Activated CD8-positive, alpha-beta memory T cell treated with anti-CD3 and anti-CD28 coated beads for 24 hours (primary cell): ENCODE measurements at places on chromosomes 4 and X.

DNA sequence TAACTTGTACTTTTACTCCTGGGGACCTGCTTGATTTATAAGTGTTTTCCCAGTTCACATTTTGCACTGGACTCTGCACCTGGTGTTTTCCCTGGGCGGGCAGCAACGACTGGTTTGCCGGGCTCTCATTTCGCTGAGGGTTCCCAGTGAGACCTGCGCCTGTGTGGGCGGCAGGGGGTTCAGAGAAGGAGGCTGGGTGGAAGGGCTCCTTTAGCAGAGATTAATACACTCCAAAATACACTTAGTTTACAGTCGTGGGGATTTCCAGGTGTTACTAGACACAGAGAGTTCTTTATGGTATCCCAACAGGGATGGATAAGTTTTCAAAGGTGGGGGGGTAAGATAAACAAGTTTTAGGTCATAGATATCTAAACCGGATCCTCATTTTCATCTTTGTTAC, 53.0 kb upstream of the SHISA3 start:
- DNase-seq = no peak

- no peak for DNase-seq
Measured at GRCh38 chr4:130422261-130422660, 1326.3 kb downstream of the C4orf33 start.

DNA sequence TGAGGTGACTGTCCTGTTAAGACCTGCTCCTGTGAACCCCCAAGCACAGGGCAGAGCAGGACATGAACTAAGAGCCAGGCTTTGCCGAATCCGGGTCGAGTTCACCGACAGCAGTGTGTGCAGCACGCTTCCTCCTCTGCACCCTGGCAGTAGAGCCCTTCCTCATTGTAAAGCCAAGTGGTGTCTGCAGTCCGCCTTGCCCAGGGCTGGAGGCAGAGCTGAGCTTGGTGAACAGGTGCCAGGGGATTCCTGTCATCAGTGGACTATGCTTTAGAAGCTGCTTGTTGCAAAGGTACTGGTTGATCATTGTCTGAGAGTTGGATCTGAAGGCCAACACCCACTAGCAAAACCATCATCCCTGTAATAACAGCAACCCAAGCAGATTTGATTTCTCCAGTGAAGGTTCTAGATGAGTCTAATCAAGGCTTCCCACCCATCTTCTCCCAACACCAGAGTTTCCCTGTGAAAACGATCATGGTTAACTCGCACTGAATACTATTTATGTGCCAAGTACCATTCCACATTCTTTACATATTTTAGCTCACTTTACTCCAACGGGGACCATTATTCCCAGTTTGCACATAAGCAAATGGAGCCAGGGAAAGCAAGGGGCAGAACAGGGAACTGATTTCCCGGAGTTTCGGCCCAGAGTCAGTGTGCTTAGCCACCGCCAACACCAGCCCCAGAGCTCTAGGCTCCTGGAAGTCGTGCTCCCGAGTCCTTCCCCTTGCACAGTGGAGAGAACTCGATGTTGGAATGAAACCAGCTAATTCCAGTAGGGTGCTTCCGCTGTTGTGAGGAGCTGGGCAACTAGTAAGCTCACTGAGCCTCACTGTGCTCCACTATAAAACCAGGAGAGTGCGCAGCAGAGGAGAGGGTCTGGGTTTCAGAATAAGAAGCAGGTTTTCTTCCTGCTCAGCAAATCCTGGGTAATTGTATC, 1.4 kb upstream of the SLC34A2 start:
- no peak for DNase-seq

- no peak for DNase-seq
Measured at GRCh38 chr4:25580633-25581467, 74.8 kb upstream of the SLC34A2 start.

- peak; percentile 63 for DNase-seq
Measured at GRCh38 chr4:143514497-143514896, 995 bp downstream of the SMARCA5 start.

GRCh38 chr4:14178421-14178820, 550.9 kb upstream of the BOD1L1 start:
- DNase-seq = no peak

DNA sequence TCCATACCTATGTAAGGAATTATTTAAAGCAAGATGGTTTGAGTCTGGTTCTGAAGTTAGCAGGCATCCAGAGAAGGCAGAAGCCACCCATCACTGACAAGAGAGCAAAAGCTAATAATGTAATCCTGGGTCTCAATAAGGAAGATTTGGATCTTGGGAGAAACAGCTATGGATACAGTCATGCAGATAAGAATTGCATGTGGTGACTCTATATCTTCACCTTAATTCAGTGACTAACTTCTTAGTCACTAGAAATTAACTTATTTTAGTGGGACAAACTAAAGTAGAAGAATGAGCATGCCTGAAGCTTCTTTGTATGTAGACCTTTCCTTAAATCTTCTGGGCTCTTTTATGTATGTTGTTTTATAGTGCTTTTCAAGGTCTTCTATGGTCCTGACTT, 66.6 kb downstream of the ATP10D start:
- no peak for DNase-seq

DNA sequence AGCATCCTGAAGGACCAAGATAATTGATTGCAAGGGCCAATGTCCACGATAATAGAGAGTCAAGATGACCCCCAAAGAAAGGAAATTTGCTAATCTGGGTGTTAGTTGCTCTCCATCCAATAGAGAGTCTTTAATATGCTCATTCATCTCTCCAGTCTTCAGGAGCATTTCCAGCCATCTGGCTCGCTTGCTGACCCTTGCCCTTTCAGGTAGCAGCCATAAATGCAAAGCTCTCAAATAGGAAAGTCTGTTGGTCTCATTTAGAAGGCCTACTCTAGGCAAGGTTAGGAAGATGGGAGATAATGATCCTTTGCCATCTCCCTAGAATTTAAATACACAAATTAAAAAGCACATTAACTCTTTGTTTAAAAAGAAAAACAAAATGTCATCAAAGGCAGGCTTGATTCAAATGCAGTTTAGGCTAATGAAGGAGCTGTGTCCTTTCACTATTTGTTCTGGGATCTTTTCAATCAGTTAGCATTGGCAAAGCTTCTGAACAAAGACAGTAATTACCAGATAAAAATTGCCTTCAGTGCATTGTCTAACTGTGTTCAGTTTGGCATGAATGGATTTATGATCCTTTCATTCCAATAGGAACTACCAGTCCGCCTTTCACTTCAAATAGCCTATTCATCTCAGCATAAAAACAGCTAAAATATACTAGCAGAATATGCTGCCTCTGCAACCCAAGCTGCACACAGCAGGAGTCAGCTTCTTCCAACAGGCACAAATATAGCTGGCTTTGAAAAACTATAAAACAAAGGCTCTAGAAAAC, 49.6 kb upstream of the ATXN3L start:
- no peak for DNase-seq

DNA sequence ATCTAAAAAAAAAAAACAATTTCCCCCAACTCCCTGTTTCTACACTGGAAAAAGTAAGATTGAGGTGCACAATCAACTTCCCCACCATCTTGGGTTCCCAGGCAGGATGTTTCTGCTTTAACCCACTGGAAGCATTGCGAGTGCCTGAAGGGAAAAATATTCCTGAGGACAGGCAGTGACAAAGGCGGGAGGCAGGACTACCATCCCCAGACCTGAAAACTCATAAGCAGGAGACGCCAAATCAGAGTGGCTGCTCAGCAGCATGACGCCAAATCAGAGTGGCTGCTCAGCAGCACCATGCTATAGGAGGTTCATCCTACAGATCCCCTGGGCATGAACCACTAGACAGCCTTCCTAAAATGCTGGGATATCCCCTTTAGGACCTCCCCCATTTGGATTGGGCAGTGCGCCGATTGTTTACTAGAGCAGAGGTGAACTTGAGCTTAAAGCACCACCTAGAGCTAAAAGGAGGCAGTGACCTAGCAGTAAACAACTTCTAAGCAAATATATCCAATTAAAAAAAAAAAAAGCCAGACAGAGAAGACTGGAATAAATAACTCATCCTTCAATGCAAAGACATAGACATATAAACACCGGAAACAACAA, 35.0 kb upstream of the GK start:
- no peak for DNase-seq

DNA sequence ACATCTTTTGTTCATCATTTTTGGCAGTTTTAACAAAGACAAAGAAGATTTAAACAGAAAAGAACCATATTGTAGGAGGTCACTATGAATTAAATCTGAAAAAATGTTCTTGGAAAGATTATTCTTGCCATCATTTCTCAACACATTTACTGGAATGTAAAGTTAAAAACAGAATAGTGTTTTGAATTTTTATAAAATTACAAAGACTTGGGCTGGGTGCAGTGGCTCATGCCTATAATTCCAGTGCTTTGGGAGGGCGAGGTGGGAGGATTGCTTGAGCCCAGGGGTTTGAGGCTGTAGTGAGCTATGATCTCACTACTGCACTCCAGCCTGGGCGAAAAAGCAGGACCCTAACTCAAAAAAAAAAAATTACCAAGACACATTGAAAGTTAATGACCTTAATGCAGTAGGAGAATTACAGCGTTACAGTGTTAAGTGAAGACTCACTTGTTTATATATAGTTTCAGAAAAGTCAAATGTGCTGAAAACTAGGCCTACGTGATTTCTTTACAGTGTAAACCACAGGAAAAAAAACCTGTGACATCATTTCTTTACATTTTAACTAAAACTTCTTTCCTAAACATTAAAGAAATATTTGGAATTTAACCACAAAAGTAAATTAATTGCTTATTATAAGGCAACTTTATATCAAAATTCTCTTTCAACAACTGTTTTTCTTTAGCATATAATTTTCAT, 7.9 kb downstream of the FAM13A start:
- DNase-seq = no peak

DNA sequence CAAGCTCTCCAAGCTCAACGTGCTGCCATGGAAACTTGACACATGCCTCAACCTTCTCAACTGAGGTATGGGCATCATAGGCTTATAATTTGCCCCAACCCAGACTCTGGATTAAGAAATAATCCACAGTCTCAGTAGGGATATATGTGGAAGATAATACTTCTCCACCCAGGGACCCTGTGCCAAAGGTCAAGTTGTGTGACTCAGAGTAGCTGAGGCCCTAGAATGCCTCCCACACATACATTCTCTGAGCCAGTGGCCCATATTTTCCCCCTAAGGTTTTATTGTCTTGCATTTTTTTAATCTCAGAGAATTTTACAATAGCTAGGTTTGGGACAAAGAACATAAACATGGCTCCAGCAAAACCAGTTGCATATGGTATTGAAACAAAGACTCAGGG, 283.1 kb downstream of the IDS start:
- DNase-seq = no peak

DNA sequence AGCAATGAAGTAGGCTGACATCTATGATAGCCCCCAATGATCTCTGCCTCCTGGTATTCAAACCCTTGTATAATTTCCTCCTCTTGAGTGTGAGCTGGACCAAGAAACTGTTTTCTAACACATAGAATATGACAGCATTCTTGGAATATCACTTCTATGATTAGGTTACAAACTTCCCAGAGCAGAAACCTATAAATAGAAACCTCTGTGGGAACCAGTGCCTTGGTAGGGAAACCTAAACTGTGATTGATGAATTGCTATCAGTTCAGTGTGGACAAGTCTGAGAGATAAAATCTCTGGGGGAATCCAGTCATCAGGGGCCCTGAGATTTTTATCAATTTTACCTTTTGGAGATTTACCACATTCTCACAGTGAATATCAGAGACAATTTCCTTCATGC, 756.5 kb upstream of the AGA start:
- DNase-seq = no peak

DNA sequence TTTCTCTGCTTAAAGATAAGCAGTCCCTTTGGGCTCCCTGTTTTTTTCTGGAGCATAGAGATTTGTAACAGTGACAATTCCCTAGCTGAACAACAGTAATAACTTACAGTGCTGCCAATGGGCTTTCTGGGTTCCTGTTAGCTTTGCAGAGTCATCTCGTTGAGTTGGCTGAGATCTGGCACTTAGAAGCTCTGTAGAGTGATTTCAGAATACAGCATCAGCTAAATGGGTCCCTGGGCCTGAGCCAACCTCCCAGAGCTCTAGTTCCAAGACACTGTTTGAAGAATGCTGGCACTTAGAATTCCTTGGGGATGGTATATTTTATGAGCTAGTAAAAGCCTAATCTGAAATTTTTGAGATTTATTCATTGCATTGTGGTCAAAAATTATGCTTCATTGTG, 43.5 kb upstream of the SERTM2 start:
- no peak for DNase-seq

DNA sequence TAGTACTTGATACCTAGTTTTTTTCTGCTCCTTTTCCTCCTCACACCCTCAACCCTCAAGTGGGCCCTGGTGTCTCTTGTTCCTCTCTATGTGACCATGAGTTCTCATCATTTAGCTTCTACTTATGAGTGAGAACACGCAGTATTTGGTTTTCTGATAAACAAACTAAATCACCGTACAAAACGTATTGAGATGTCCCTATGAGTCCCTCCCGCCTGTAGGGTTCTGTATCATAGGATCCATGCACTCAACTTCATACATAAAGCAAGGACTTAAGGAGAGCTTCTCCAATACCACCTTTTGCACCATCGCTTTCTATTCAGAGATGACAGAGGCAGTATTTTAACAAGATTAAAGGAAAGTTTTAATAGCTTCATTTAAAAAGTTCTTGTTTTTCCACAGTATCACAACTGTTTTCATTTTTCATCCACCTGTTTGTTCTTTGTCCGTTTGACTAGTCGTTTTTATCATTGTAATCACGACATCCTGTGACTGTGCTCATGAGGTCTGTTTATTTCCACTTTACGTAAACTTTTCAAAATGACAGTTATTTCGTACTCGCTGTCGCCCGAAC, 457 bp upstream of the RAB9A start:
- no peak for DNase-seq

DNA sequence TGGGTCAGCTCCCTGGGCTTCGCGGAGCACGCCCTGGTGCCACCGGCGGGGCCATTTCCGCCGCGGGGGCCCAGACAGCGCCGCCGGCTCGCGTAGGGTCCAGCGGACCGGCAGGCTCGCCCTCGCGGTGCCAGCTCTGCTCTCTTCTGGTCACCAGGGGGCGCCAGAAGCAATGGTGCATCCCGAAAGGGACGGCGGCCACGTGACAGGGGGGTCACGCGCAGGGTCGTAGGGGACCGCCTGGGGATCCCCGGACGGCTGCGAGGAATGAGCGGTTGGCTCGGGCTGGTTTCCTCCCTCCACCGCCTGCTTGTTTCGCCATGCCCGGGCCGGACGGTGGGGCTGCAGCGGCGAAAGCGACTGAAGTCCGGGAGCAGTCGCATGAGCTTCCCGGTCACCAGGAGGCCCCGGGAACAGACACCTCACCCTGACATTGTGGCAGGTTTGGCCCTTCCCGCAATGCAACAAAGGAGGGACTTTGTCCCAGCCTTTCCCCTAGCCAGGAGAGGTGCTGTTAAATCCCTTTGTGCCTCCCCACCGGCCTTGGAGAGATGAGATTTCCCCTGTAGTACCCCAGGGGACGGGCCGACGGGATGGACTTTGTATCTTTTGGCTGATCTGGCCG, 15.8 kb downstream of the ZCCHC12 start:
- DNase-seq = peak; percentile 86

DNA sequence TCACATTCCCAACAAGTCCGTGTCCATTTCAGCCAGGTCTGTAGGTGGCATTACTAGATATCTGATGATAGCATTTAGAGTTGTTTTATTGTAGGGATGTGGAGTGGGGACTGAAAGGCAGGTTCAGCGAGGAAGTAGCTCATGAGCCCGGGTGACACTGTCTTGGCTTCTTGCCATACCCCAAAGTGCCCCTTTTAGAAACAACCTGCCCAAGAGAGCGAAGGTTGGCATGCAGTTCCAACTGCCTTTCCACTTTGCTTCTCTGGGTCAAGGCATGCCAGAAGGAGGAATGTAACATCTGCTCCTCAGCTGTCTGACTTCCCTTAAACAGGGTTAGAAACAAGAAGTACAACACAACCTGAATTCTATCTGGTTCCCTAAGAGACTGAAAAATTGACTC, 9.0 kb downstream of the GRIA3 start:
- DNase-seq = no peak

GRCh38 chr4:182831376-182831775, 85.8 kb downstream of the DCTD start:
- DNase-seq = no peak
